NCI-H345 (cell line): ENCODE measurements at places on chromosomes 6 and 20.
A peak's percentile ranks its signal among the peaks of the same experiment; 100 is the strongest.

GRCh38 chr6:18327626-18328025 is 59.5 kb upstream of the RNF144B start:
- peak; percentile 28 for DNase-seq

DNA sequence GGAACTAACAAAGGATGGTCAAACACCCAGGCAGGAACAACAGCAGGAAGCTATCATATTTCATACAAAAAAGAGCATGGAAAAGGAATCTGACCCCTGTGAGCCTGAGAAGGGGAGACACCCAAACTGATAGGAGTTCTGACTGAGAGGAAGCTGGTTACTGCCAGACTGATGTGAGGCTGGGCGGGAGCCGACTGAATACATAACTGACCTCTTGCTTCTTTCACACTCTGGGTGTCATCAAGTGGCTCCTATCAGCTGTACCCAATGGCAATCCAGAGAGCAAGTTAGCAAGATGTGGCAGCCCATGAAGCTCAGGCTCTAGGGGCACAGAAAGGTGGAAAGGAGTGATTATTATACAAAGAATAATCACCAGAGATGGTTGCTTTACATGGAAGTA is 795.1 kb upstream of the HS3ST5 start:
- DNase-seq, result no peak

DNA sequence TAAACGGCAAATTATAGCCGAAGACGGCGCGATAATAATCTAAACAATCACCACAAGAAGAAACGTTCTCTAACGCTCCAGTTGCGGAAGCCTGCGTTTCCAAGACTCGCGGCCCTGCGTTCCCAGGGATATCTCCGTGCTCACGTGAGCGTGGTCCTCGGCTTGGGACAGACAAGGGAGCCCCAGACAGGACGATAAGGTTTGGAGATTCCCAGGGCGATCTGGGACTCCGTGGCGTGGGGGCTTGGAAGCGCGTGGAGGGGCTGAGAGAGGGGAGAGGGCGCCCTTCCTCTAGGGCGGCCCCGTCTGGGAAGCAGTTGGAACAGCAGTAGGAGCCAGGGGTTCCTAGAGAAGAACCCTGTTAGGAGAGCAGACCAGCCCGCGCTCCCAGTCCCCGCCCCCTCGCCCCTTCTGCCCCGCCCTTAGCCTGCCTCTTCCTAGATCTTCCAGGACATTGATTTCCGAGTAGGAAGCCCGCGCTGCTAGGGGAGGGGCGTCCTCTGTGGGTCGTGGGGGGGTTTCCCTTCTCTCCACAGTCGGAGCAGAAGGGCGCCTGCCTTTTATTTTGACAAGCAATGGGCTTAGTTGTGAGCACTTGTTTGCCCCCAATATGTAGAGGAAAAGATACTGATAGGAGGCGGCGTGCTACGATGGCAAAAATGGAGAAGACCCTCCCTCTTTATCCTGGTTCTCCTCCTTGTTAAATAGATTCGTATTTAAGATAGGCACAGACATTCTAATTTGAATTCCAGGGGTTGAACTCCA is 10.6 kb downstream of the NRN1 start:
- peak; percentile 2 for DNase-seq

DNA sequence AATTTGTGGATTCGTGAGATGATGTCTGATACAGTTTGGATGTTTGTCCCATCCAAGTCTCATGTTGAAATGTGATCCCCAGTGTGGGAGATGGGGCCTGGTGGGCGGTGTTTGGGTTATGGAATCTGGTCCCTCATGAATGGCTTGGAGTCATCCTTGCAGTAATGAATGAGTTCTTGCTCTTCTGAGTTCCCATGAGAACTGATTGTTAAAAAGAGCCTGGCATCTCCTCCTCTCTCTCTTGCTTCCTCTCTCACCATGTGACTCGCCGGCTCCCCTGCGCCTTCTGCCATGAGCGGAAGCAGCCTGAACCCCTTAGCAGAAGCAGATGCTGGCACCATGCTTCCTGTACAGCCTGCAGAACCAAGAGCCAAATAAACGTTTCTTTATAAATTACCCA is 30.5 kb upstream of the RPP40 start:
- no peak for DNase-seq

GRCh38 chr20:7285918-7286556 is 518.6 kb downstream of the BMP2 start:
- DNase-seq, result peak; percentile 84

GRCh38 chr6:129073691-129074395 is 190.9 kb downstream of the LAMA2 start:
- DNase-seq, result no peak

DNA sequence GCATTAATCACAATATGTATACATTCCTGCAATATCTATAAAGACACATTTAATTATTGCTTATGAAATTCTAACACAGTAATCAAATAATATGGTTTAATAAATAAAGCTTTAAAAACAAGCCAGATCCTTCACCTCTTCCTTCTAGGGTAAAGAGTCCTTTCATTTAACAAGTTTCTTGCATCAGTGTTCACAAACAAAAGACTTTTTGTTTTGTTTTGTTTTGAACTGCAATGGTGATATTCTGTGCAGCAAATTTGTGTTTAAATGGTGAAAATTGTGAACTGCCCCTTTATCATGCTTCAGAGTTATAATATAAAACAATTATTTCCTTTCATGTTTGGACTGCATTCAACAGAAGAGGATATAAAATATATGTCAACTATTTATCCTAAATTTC is 177.3 kb downstream of the EPHA7 start:
- DNase-seq, result no peak

DNA sequence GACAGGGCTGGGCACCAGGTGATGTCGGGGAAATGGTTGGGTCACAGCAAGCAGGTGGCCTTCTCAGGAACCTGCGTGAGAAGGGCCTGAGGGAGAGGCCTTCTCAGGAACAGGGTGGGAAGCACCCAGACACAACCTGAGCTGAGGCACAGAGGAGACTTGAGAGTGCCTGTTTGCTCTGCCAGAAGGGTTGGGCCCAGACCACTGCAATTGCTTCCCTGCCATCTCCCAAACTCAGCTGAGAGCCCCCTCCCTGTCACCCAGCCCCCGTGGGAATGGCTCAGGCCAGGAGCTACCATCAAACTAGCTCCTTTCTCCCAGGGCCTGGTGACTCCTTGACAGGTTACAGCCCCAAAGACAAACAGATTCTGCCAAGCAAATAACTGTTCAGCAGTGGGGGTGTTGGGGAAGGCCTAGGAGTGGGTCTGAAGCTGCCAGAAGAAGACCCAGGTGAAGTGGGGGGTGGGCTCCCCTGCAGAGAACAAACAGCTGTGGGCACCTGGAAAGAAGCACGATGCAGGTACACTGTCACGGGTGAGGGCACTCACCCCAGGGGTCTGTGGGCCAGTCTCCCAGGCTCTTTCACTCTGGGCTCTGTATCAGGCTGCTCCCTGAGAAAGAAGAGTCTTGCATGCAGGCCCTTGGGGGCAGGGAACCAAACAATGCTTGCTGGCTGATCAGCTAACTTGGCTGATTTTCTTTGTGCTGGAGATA is 30.4 kb upstream of the SPDEF start:
- DNase-seq, result peak; percentile 17

- DNase-seq, result no peak
These were observed 10.7 kb downstream of the TULP4 start for GRCh38 chr6:158322724-158323560.

DNA sequence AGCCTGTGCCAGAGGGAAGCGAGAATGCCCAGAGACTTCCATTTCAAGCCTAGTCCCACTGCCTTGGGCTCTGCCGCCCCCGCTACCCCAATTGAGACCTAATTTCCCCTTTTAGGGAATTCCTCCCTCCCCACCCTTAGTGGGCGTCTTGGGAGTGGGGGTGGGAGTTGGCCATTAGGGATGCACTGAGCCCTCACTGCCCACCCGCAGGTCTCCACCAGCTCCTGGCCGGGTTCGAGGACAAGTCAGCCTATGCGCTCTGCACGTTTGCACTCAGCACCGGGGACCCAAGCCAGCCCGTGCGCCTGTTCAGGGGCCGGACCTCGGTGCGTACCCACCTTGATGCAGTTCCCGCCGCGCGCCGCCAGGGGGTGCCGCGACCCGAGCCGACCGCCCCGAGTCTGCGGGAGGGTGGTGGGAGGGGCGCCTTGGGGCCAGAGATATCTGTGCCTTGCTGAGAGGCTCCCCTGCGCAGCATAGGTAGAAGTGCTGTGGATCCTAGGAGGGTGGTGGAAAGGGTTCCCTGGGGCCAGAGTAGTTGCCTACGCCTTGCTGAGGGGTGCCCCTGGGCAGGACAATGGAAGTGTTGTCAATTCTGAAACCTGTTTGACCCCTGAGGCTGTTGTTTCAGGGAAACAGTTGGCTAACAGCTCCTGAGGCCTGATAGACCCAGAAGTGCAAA is 9.2 kb downstream of the ITPA start:
- DNase-seq, result peak; percentile 86

DNA sequence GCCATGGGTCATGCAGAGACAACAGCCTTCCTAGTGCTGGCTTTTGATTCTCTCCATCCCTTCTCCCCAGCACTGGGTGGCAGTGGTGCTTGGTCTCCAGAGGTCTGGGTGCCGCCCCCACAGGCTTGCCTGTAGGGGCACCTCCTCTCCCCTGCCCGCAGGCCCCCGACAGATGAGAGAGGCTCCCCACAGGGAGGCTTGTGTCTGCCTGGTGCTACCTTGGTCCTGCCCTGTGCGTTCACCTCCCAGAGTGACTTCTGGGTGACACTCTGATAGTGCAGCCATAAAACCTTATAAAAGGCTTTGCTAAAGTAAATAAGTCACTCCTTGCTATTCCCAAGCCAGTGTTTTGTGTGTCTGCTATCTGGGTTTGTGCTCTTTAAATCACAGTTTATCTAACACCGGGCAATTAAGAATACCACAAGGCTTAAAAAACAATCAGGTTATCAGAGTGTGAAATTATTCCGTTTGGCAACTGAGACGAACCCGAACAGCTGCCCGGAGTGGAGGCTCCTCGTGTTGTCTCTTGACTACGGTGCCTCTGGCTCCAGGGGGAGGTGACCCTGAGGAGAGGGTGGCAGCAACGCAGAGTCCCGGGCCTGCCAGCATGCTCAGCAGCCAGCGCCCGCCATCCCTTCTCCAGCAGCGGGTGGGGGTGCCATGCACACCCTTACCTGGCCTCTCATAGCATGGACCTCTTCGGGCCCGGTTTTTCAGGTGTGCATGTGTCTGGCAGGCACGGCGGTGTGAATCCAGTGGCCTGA is 5.4 kb upstream of the C20orf204 start:
- no peak for DNase-seq

DNA sequence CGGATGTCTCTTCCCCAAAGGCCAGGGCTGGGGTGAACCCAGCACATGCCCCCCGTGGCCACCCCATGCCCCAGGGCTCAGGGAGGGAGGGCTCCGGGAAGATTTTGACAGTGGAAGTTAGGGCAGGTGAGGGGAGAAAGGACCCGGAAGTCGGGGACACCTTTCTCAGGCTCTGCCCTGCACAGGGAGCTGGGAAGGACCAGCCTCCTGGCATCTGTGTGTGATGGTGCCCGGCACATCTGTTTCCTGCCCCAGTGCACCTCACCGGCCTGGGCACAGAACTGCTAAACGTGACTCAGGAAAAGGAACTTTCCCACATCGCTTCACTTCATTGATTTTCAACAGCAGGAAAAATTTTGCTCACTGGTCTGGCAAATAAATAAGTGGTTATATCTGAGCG is 141.1 kb upstream of the AFDN start:
- DNase-seq, result no peak

GRCh38 chr20:56249244-56249955 is 868 bp downstream of the MC3R start:
- no peak for DNase-seq

- DNase-seq, result no peak
These were observed 1830.0 kb upstream of the DEFB115 start for GRCh38 chr20:29427201-29428060.

DNA sequence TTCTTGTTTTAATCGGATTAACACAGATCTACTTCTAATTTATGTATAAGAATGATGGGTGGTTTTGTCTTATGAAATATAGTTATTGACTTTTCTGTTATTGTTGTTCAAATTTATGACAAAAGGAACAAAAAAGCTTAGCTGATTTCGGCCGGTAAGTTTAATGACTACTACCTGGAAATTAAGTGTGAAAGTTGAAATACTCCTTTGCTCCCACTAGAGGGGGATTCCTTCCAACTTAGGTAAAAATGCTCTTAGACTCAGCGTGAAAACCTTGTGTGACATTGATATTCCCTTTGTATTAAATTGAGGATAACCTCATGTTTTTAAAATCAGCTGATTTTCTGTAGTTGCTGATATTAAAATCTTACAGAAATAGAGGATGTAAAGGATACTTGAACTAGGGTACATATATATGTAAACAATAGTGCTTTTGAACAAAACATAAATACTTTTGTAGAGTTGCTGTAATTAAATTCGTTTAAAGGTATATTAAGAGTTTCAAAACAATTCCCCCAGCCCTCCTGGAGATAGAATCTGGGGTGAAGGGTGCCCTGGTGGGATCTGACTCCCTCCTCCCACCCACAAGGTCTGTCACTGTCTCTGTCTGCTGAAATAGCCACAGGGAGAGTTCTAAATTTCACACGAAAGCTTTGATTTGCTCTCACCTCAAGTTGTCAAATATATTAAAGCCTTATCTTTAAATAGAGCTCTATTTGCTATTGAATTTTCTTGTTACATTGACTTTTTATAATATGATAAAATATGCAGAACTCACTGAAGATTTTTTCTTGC is 257.5 kb downstream of the ARID1B start:
- DNase-seq, result peak; percentile 14

- no peak for DNase-seq
These were observed 403.6 kb upstream of the GJE1 start for GRCh38 chr6:141729146-141729545.

GRCh38 chr6:45756606-45757005 is 259.1 kb downstream of the CLIC5 start:
- DNase-seq, result no peak

DNA sequence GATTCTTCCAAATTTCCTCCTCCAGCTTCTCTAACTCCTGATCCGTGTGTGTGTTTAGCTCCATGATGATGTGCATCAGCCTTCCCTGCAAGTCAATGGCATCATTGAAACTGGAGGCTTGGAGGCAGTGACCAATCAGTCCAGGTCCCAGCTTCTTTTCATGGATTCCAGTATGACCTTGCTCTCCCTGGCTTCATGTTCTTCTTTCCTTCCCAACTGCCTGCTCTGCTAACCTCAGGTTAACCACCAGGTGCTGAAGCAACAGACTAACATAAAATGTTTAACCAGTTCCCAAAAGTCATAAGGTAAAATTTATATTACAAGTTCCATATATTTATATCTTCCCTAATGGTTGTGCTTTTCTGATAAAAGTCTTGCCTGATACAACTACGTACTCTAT is 512.8 kb upstream of the EPHA7 start:
- DNase-seq, result no peak

- DNase-seq, result peak; percentile 67
These were observed 27.6 kb upstream of the SRF start for GRCh38 chr6:43143235-43144128.

- no peak for DNase-seq
These were observed 175.7 kb downstream of the PDE10A start for GRCh38 chr6:165487347-165487746.

DNA sequence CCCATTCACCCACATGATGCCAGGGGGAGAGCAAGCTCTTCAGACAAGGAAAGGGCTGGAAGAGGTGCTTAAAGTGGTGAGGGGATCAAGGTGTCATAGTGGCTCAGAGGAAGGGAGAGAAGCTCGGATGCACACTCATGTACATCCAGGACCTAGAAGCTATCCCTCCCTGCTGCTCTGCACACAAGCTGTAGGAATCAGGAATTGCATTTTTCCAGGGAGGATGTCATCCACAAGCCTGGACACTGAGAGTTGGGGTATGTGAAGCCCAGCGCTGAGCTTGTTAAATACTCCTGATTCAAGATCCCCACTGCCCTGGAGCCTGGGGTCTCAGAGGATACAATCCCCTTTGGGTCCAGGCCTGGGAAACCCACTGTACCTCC is 85.8 kb upstream of the CCDC167 start:
- no peak for DNase-seq
